ENCODE measurements at places on chromosomes 6 and 20.

DNA sequence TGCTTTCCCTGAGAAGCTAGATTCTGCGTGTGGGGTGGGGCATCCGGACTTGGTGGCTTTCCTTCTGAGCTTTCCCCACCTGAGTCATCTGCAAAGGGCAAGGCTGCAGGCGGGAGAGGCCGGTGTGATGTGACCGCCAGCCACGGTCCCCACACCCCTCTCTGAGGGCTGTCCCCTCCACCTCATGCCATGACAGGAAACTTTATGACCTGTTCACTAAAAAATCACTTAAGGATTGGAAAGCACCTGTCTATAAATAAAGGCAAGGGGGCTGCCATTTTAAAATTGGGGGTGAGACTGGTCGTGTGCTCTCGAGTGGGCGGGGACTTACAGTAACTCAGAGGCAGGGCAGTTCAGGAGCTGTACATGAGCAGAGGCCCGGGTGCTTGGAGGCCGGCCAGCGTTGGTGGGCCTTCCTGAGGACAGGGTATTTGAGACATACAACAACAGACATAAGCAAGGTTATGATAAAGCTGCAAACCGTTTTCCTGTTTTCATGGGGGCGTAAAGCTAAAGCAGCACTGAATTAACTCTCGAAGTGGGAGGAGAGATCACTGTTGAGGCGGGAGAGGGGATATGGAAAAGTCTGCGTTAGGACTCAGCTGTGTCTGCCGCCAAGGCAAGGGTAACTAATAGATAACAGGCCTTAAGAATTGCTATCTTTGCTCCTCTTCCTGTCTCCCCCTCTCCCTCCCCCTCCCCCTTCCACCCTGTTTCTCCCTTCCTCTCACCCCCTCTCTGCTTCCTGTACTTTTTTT lies 16.1 kb upstream of the SERPINB1 start:
- peak; percentile 93 for DNase-seq

DNA sequence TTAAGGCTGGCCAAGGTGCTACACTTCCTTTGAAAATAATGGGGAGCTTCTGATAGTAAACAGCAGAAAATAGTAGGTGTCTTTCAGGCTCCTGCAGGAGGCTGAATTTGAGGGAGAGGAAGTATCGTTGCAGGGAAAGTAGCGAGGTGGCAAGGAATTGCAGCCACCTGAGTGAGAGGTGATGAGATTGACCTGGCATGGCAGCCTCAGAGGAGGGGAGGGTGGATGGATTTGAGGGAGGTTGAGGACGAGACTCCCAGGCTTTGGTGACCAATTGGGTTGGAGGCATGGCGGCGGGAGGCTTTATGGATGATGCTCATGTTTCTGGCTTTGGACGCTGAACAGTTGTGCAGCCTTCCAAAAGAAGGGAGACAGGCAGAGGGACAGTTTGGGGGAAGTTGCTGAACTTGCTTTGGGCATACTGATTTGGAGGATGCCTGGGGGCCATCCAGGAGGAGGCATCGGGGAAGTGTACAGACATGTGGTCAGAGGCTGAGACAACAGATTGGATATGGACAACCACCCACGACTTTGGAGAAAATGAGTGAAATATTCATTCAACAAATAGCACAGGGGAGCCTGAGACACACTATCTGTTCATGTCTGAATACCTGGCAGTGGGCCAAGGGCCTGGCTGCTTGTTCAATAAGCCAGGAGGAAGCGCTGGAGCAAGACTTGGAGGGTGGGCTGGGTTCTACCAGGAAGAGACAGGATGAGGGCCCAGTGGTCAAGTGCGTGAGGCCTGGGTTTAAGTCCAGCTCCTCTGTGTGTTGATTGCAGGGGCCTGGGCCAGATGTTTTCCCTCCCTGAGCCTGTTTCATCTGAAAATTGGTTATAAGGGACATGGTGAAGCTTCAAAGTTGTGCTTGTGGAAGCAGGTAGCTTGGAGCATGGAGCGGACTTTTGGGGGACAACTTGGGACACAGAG lies 113.2 kb downstream of the CEBPB start:
- peak; percentile 87 for DNase-seq

DNA sequence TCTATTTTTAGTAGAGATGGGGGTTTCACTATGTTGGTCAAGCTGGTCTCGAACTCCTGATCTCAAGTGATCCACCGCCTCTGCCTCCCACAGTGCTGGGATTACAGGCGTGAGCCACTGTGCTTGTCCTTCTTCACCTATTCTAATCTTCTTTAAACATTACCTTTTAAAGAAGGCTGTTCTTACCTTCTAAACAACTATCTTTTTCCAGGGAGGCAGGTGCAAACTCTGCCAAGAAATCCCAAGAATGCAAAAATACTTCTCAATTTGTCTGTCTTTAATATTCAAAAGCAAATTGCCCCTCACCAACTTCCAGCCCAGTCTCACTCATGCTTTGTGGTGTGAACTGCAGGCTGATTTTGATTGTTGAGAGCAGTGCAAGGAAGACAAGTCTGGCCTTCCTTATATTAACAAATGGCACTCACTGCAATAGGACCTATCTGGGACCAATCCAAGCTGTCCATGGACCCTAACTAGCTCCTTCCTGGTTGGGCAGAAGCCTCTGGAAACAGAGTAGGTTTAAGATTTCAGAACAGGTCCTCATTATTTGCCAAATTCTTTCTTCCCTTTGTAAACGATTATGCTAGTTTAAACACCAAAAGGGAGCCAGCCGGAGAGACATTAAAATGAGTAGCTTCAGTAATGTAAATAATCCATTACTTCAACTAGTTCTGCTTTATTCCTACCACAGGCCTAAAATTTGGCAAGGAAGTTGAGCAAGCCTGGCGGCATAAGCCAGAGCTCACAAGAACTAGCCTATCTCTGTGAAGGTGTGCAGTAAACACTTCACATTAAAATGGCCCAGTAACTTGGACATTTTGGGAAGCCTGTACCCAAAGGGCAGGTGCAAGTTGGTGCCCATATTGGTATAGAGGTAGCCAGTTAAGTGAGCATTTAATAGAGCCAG lies 1.6 kb downstream of the SCAND1 start:
- peak; percentile 9 for DNase-seq

DNA sequence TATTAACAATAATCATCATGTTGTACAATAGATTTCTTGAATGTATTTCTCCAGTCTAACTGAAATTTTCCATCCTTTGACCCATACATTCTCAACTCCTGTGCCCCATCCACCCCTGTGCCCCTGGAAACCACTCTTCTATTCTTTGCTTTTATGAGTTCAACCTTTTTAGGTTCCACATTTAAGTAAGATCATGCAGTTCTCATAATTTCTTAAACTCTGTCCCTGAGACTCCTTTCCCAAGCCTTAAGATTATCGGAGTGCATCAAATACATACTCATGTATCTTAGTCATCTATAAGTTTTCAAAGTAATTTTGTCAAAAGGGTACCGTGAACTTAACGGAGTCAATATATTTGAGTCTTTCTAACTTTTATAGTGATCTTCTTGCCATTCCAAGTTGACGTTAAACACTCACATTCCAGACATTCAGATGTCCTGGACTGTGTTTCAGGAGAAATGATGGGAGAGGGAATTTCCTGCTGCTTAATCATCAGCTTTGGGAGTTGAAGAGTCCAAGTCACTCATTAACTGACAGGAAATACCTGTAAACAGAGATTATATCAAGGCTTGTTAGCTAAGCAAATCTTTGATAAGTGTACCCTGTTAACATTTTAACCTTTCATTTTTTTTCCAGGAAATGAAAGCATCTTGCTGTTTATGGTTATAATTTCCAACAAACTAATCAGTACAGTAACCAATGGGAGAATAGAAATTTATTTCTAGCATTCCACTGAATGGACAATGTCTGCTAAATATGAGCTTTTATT lies 73.3 kb downstream of the ADGRG6 start:
- peak; percentile 98 for DNase-seq

GRCh38 chr20:53668992-53669391 lies 75.4 kb upstream of the ZNF217 start:
- no peak for DNase-seq

DNA sequence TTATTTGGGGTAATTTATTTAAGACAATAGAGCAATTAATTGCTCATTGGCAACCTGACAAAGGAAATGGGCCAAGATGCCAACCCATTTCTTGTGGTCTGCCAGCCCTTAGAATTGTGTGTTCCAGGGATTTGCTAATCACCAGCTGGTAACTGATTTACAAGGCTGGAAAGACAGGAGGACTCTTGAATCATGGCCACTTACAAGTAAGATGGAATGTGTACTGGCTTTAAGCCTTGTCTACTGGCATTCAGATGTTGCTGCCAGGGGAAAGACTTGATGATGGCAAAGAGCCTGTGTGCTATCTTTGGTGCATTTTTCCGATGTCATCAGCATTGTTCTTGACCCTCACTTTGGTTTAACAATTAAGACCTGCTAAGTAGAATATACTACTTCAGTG lies 91.0 kb downstream of the BCKDHB start:
- no peak for DNase-seq

- no peak for DNase-seq
Observed at GRCh38 chr20:58188527-58188926, 39.9 kb downstream of the ANKRD60 start.

GRCh38 chr6:169921853-169922824 lies 170.7 kb downstream of the ERMARD start:
- no peak for DNase-seq

GRCh38 chr20:41268402-41268801 lies 49.1 kb downstream of the ZHX3 start:
- no peak for DNase-seq

GRCh38 chr6:41439524-41440418 lies 104.4 kb downstream of the NCR2 start:
- DNase-seq, result no peak

GRCh38 chr20:44648579-44648978 lies 2.9 kb downstream of the ADA start:
- DNase-seq, result no peak

DNA sequence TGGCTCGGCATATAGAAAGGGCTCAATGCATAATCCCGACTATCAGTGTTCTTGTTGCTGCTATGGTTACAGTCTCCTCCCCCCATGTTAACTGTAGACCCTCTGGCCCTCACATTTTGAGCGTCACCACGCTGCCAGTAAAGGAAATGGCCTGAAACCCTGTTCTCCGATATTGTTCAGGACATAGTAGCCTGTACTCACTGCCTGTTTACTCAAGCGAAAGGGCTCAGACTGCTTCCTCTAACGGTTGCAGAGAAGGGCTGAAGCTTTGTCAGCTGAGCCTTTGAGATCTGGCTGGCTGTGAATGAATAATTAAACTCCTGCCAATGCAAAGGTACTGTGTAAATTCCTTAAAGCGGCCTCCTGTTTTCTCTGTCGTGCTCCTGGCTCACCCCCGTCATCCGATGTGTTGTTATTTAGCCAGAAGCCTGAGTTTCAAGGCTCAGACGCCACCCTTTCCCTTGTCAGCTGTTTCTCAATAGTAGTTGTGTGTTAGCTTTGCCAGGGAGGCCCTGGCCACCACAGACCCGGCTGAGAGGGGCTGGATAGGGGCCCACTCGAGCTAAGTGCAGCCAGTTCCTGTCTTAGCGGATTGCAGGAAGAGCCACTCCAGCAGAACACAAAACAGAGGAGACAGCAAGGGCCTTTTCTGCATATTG lies 31.2 kb upstream of the RALGAPA2 start:
- no peak for DNase-seq

DNA sequence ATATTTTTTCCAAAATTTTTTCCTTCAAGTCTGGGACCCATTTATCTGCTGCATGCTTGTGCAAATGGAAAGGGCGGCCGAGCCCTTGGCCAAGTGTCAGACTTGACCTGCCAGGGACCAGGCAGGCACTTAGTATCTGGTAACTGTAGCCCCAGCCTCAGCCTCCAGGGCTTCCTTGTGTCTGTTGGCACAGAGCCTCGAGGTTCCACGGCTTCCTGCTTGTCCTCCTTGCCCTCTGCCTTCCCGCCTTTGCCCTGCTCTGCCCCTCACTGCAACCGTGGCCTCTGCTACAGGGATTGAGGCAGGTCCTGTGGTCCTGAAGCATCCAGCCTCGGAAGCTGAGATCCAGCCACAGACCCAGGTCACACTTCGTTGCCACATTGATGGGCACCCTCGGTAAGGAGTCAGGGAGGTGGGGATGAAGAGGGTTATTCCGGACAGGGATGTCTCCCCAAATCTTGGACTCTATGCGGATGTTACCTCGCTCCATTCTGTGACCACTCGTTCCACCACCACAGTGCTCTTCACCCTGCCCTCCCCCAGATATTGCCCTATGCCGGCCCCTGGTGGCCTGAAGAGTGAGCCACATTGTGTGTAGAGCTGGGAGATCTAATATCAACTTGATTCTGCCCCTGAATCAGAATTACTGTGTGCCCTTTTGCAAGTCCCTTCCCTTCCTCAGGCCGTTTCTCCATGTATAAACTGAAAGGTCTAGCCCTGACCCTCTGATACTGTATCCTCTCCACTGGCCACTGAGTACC lies 41.5 kb upstream of the SRF start:
- peak; percentile 35 for DNase-seq

DNA sequence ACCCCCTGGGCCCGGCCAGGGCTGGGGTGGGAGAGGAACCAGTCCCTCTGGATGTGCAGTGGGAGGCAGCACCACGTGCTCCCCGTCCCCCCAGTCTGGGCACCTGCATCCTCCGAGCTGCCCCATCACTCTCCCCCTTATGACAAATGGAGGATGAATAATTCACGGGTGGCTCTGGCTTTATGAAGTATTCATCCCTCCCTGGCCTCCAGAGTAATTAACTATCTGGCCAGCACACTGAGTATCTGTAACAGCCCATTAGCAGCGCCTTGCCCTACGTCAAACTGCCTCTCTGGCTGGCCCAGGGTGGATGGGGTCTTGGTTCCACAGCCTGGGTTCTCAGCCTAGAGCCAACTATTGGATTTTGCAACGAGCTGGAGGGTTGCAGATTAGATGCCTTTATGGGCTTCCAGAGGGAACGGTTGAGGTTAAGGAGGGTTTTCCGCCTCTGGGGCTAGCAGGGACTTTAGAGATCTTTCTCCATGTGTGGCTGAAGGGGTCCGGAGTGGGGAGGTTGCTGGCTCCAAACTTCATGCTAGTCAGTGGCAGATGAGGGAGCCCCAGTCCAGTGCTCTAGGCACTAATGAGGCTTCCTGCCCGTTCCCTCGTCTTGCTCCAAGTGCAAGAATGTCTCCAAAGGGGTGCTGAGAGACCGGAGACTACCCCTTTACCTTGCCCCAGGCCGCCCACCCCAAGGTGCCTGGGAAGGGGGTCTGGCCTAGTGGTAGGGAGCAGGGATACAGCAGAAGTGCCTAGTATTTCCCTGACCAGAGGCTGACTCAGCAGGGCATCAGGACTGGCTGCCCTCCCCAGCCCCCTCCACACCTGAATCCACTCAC lies 53.5 kb upstream of the MLN start:
- DNase-seq, result no peak

GRCh38 chr6:35583893-35584688 lies 71.4 kb upstream of the TULP1 start:
- peak; percentile 67 for DNase-seq

- peak; percentile 91 for DNase-seq
Observed at GRCh38 chr20:10218536-10219451, at the start of gene SNAP25. Gene SNAP25 (plus strand): TSS chr20:10218830. CDS start chr20:10275492, 56,662 bp downstream.

GRCh38 chr20:63977739-63978276 lies 1.6 kb downstream of the SAMD10 start:
- DNase-seq, result peak; percentile 53

DNA sequence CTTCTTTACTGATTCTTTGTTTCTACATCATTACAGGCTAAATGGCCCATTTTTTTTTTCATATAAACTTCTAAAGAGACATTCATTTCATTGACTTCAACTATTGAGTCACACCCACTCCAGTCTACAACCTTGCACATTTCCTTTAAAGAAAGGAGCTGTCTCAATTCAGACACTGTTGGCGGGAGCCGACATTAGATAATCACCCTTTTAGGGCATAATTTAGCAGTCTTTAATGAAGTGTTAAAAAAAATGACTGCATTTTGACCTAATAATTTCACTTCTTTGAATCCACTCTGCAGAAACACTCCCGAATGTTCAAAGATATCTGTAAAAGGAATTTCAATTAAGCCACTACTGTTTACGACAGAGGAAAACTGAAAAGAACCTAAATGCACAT lies 1.5 kb downstream of the EPM2A start:
- no peak for DNase-seq
